Smooth muscle cell of the coronary artery (primary cell): ENCODE measurements at places on chromosomes 16 and 17. TPM values are rescaled to one million over a fixed set of nuclear protein-coding genes. Genes with fewer than 3 reads are reported as not detected.

SRCIN1 gene
- under 0.01 and 0.12 TPM in 2 replicates for total RNA-seq

SLC6A2 gene
- total RNA-seq: not detected in 2 replicates

ABCA10 gene
- 0.53 and 7.1 TPM in 2 replicates for total RNA-seq

BAHCC1 gene
- 1.6 and 3.8 TPM in 2 replicates for total RNA-seq

CTRB2 gene
- total RNA-seq: not detected in 2 replicates

RNF222 gene
- not detected in 2 replicates for total RNA-seq

CEP112 gene
- 5.9 and 11.6 TPM in 2 replicates for total RNA-seq

PHAF1 gene
- 9.6 and 12.0 TPM in 2 replicates for total RNA-seq

WNK4 gene
- 0.12 and 1.6 TPM in 2 replicates for total RNA-seq
